ENCODE measurements at places on chromosomes 2 and 18. TPM values are rescaled to one million over a fixed set of nuclear protein-coding genes. Genes with fewer than 3 reads are reported as not detected.

TGFA gene
- 13.5 TPM for total RNA-seq

ACMSD gene
- total RNA-seq: not detected

SERPINB13 gene
- total RNA-seq: not detected

DPP4 gene
- total RNA-seq: 18.3 TPM

SOWAHC gene
- 35.8 TPM for total RNA-seq

SLC5A7 gene
- not detected for total RNA-seq

RBM44 gene
- total RNA-seq: 0.07 TPM

CHRNG gene
- not detected for total RNA-seq

NETO1 gene
- not detected for total RNA-seq

UGT1A4 gene
- total RNA-seq: 2.9 TPM

FNDC4 gene
- 0.64 TPM for total RNA-seq

WDCP gene
- total RNA-seq: 4.6 TPM

WNT6 gene
- 5.7 TPM for total RNA-seq

RGPD4 gene
- 0.13 TPM for total RNA-seq

APLF gene
- total RNA-seq: 1.9 TPM

ABCG8 gene
- total RNA-seq: 0.87 TPM

VWA3B gene
- total RNA-seq: 1.2 TPM

SIX2 gene
- total RNA-seq: 0.12 TPM

SPP2 gene
- total RNA-seq: not detected

All from mucosa of descending colon (tissue), 3 donors.